ENCODE measurements at places on chromosomes 4 and X.

- no peak for DNase-seq
Measured at GRCh38 chr4:139020384-139020783, 4.8 kb downstream of the NOCT start.

DNA sequence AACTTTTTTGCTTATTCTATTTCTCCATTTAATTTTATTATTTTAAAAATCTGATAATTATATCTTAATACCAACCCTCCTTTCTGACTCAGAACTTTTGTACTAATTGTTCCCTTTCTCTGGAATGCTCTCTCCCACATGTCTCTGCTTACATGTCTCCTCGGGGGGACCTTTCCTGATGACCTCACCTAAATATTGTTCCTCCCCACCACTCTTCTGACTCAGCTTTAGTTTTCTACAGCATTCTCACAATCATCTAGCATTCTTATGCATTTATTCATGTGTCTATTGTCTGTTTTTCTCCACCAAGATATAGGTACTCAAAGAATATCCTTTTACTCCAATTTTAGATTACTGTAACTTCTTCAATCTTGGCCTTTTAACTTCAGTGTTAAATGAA is 128.7 kb downstream of the MSL3 start:
- DNase-seq, result no peak

DNA sequence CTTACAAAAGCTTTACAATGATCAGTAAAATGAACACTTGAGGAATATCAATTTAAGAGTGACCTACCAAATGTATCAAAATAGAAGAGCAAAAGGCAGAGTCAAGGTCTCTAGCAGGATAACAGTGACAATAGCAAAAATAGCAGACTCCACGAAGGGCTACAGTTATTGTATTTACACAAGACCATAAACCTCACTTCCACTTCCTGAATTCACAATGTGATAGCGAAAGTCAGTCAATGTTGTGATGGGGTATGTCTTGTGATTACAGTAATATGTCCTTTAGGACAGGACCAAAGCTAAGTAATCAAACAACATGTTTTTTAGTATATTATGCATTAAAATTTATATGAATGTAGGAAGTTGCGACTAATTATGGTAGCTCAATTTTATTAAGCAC is 139.6 kb downstream of the IQCM start:
- DNase-seq, result no peak

- DNase-seq, result no peak
Measured at GRCh38 chr4:140673729-140674128, 82.5 kb downstream of the TBC1D9 start.

Data from NK-92 treated with Interleukin-12 subunit alpha and Interleukin-12 subunit beta, amount 100 ng/mL, for 24 hours (cell line).